ENCODE measurements at places on chromosomes 1 and 21. TPM values are rescaled to one million over a fixed set of nuclear protein-coding genes. Genes with fewer than 3 reads are reported as not detected.

- H3K27ac ChIP-seq: no peak overlapping the region
- H3K27me3 ChIP-seq: no peaks in the 10 kb centered on the region
- H3K4me3 ChIP-seq: no peak overlapping the region
Measured at GRCh38 chr1:182384387-182384960, 7.1 kb downstream of the GLUL start.

Gene DYNLT5
- not detected for total RNA-seq

Gene FCGR2B
- not detected for total RNA-seq

- H3K4me3 ChIP-seq: no peak overlapping the region
- no peak for DNase-seq
- H3K36me3 ChIP-seq: no peaks in the 10 kb centered on the region
- H3K27ac ChIP-seq: no peak overlapping the region
Measured at GRCh38 chr1:117565076-117565556, 40.7 kb upstream of the TENT5C start.

DNA sequence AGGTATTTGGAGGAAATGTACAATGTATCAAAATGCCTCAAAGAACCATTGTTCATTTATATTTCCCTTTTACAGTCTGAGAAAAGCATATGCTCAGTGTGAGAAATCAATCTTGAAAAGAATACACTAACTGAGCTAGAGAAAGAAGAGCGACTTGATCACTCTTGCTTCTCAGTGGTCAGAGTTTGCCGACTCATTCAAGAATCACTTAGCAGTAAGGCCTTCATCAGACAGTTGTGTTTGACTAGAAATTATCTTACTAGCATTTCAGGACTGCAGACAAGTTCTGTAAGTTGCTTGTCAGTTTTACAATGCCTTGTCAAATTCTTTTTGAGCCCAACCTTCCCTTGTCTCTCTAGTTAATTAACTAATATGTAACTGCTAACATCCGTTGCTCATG, 12.9 kb downstream of the RGS18 start:
- no peaks in the 10 kb centered on the region for H3K36me3 ChIP-seq
- no peaks in the 10 kb centered on the region for H3K4me1 ChIP-seq
- H3K27me3 ChIP-seq: no peaks in the 10 kb centered on the region
- H3K4me3 ChIP-seq: no peak overlapping the region

GRCh38 chr1:214124915-214125314, 137.1 kb downstream of the PROX1 start:
- H3K4me1 ChIP-seq: no peaks in the 10 kb centered on the region
- H3K27me3 ChIP-seq: peaks cover 7% of the 10 kb centered on the region
- DNase-seq: no peak
- H3K4me3 ChIP-seq: no peak overlapping the region

- H3K4me1 ChIP-seq: no peaks in the 10 kb centered on the region
- DNase-seq: no peak
- no peaks in the 10 kb centered on the region for H3K36me3 ChIP-seq
- no peak overlapping the region for H3K4me3 ChIP-seq
- no peak overlapping the region for H3K27ac ChIP-seq
- peaks cover 12% of the 10 kb centered on the region for H3K27me3 ChIP-seq
Measured at GRCh38 chr1:51133045-51133444, 31.0 kb downstream of the C1orf185 start.

Gene SYT14
- not detected for total RNA-seq

DNA sequence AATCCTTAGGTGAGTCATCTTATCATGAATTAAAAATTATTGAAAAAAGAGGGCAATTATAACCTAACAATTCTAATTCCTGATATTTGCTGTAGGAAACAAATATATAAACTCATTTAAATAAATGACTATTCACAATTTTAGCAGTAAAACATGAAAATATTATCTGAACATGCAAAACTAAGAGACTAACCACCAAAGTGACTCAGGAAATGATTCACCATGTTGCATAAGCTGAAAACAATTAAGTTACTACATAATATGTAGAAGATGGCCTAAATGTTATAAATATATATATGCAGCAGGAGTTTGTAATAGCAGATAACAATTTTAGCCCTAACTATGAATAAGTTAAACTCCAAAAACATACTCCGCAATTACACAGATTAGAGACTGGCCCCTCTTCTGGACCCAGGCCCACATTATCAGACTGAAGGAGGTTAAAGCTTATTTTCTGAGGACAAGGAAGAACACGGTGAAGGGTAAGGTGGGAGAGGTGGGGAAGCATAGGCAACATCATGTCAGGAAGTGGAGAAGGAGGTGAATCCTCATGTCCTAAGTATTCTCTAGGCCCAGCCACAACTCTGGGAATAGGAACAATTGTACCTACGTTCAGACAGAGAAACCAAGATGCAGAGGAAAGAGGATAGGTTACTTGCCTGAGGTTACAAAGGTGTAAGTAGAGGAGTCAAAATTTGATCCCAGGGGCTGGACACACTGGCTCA, 15.6 kb upstream of the AIM2 start:
- peaks cover 12% of the 10 kb centered on the region for H3K27me3 ChIP-seq
- no peak overlapping the region for H3K4me3 ChIP-seq
- no peak overlapping the region for H3K27ac ChIP-seq

Gene SPRR3
- not detected for total RNA-seq

Gene SLAMF1
- total RNA-seq: 118 TPM

- H3K4me3 ChIP-seq: no peak overlapping the region
- no peaks in the 10 kb centered on the region for H3K4me1 ChIP-seq
- no peaks in the 10 kb centered on the region for H3K36me3 ChIP-seq
- no peak overlapping the region for H3K27ac ChIP-seq
- H3K27me3 ChIP-seq: peaks cover 1% of the 10 kb centered on the region
- DNase-seq: no peak
Measured at GRCh38 chr1:167198518-167199133, 22.1 kb upstream of the POU2F1 start.

DNA sequence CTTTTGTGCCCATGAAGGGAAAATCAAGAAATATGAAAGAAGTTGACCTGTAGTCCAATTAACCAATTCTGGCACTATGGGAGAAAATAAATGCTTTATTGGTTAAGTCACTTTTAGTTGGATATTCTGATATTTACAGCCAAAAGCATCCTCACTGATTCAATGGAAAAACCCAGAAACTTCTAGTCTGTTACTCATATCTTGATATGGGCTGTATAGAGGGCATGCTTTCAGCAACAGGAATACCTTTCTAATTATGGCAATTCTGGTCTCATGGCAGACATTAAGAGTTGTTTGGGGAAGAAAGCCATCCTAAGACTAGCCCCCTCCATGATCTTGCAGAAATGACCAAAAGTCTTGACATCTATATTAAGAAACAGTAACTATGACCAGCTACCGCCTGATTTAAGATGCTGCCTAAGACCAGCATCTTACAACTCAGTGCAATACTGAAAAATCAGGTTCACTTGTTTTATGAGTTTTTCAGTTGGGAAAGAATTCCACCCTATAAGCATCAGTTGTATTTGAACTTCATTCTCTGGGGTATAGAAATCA, 91.5 kb upstream of the VAV3 start:
- H3K4me3 ChIP-seq: no peak overlapping the region
- H3K27ac ChIP-seq: no peak overlapping the region
- no peak for DNase-seq
- peaks cover under 1% of the 10 kb centered on the region for H3K36me3 ChIP-seq
- no peaks in the 10 kb centered on the region for H3K27me3 ChIP-seq
- H3K4me1 ChIP-seq: peaks cover 6% of the 10 kb centered on the region

DNA sequence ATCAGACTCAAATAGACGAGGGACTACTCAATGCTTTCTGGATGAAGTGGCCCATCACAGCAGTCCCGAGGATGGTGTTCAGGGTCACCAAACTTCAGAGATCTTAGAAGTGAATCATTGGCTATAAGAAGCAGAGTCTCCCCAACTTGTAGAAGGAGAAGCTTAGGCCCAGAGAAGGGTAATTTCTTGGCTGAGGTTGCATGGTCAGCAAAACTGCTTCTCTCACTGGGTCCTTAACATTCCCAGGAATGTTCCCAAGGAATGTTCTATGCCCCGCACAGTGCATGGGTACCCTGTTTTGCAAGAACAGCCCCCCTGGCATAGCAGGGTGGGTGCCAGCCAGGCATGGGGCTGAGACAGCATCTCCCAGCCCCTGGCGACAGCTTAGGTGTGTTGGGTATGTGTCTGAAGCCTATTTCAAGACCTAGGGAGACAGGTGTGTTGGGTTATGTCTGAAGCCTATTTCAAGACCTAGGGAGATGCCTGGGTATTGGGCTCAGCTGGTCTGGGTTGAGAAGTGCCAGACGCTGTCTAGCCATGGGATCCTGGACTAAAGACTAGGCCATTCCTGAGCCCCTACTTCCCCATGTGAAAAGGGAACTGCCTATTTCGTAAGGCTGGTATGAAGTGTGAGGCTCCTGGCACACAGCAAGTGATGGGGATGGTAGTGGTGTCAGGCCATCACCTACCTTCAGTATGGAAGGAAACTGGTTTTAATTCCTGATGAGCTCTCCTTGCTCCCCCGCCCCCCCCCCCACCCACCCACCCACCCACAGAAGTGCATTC, 26.1 kb downstream of the PADI6 start:
- H3K27ac ChIP-seq: no peak overlapping the region
- no peaks in the 10 kb centered on the region for H3K27me3 ChIP-seq
- DNase-seq: no peak
- H3K4me1 ChIP-seq: peaks cover 5% of the 10 kb centered on the region
- no peaks in the 10 kb centered on the region for H3K36me3 ChIP-seq
- no peak overlapping the region for H3K4me3 ChIP-seq

Gene AVPR1B
- total RNA-seq: not detected
